ENCODE measurements at places on chromosomes 2 and 18. TPM values are rescaled to one million over a fixed set of nuclear protein-coding genes. Genes with fewer than 3 reads are reported as not detected.
A peak's percentile ranks its signal among the peaks of the same experiment; 100 is the strongest.

The RAB17 gene
- 10.6 TPM for total RNA-seq

The GPR75 gene
- total RNA-seq = 4.0 TPM

The EFR3B gene
- total RNA-seq = 0.09 TPM

The AFF3 gene
- total RNA-seq = 1.0 TPM

The RFX8 gene
- total RNA-seq = not detected

The IL37 gene
- not detected for total RNA-seq

DNA sequence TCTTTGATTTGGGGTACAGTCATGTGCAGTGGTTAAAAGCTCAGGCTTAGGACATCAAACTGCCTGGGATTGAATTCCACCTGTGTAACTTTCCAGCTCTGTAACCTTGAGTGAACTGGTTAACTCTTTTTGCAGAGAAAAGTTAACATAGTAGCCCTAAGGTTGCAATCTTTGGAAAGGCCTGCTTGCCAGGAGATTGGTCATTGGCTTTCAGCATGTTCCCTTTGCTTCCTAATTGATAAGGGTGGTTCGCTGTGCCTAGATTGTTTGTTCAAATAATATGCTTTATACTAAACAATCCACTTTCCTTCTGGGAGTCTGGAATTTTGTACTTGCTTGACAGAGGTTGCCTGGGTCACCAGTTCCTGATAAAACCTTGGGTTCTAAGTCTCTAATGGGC, 86.8 kb downstream of the PIK3C3 start:
- no peak overlapping the region for H3K27ac ChIP-seq
- H3K4me3 ChIP-seq = no peak overlapping the region
- H3K4me1 ChIP-seq = no peaks in the 10 kb centered on the region
- H3K27me3 ChIP-seq = no peaks in the 10 kb centered on the region
- peaks cover 62% of the 10 kb centered on the region for H3K36me3 ChIP-seq

- peaks cover 9% of the 10 kb centered on the region for H3K36me3 ChIP-seq
- H3K27ac ChIP-seq = peak overlapping the region; percentile 82
- peak overlapping the region; percentile 66 for H3K4me3 ChIP-seq
These were observed 379.7 kb downstream of the PTPRM start for GRCh38 chr18:7946734-7947377.

GRCh38 chr18:61926532-61926931, 33.7 kb upstream of the RNF152 start:
- no peak overlapping the region for H3K27ac ChIP-seq
- DNase-seq = no peak
- no peak overlapping the region for H3K4me3 ChIP-seq
- H3K4me1 ChIP-seq = no peaks in the 10 kb centered on the region
- no peaks in the 10 kb centered on the region for H3K27me3 ChIP-seq
- no peaks in the 10 kb centered on the region for H3K36me3 ChIP-seq

DNA sequence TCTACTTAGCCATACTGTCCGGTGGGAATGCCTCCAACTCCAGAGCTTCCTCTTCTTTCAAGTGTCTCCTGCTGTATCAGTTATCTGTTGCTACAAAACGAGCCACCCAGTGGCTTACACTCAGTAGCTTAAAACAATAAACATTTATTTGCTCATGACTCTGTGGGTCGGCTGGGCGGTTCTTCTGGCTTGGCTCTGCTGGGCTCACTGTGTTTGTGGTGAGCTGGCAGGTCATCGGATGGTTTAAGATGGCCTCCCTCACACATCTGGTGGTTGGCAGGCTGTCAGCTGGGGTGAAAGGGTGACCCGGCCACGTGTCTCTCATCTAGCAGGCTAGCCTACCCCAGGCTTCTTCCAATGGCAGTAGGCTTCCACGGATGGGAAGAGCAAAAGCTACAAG, 122.4 kb upstream of the SLC1A4 start:
- H3K36me3 ChIP-seq = no peaks in the 10 kb centered on the region
- H3K4me1 ChIP-seq = peaks cover 7% of the 10 kb centered on the region
- no peak overlapping the region for H3K27ac ChIP-seq
- H3K4me3 ChIP-seq = no peak overlapping the region

GRCh38 chr18:62967089-62967488, 251.7 kb downstream of the PHLPP1 start:
- DNase-seq = no peak
- no peak overlapping the region for H3K4me3 ChIP-seq
- H3K4me1 ChIP-seq = no peaks in the 10 kb centered on the region
- H3K36me3 ChIP-seq = peaks cover 21% of the 10 kb centered on the region
- H3K27me3 ChIP-seq = no peaks in the 10 kb centered on the region
- H3K27ac ChIP-seq = no peak overlapping the region

DNA sequence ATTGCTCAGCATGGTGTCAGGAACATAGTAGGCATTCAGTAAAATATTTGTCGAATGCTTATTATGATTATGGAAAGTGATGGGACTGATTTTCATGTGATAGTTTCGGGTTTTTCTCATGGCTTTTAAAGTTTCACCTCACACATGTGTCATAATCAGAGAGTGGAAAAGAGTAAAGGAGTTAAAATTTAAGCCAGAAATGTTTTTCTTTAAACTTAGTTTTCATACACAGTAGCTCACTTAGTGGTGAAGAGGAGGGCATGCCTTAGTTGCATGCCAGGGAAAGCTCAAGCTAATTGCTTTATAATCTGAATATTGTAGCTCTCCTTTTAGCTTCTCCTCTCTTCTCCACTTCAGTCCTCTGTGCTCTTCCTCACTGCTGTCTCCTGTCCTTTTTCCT, 38.0 kb downstream of the EHBP1 start:
- H3K27ac ChIP-seq = no peak overlapping the region
- H3K4me3 ChIP-seq = no peak overlapping the region
- no peak for DNase-seq
- H3K4me1 ChIP-seq = peaks cover 11% of the 10 kb centered on the region

DNA sequence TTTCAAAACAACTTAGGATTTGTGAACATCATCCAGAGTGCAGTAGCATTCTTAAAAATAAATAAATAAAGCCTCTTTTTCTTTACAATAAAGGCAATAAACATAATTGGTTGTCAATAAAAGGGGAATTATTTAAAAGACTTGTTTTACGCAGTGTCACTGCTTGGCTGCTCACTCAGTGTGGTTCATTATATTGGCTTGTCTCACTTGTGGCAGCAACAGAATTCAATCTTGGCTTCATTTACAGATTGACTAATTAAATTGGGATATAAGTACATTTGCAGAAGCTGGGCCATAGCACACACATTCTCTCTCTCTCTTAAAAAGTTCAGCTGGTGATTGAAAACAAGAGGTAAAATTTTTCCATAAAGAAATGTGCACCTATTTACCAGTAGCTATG, 1027.6 kb downstream of the LRP1B start:
- no peaks in the 10 kb centered on the region for H3K4me1 ChIP-seq
- no peak for DNase-seq
- H3K4me3 ChIP-seq = no peak overlapping the region

Data from MCF 10A (cell line).